ENCODE measurements at places on chromosomes 13 and 19.

- DNase-seq: no peak
These were observed 635 bp upstream of the NBEA start for GRCh38 chr13:34941436-34941834.

DNA sequence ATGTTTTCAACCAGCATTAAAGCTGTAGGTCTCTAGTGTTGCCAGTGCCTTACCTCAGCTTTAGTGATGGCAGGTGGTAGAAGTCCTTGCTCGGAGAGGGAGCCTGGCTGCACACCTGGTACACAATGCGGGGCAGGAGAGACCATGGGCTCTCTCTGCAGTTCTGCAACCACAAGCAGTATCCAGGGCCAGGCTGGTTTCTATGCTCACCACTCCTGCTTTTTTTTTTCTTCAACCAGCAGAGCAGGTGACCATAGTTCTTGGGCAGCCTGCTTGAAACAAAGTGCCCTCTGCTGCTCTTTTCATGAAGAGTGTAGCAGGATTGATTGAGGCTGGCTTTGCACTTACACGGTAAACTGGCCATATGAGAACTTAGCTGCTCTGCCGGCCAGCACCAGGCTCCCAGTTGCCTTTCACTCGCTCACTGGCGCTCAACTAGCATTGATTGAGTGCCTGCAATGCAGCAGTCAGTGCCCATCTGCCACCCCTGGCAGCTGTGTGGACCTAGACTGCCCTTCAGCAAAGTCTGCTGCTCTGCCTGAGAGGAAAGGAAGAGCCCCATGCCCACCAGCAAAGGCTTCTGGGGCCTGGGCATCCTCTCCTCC, 4.4 kb upstream of the CHAMP1 start:
- no peak for DNase-seq

GRCh38 chr13:91196958-91197357, 150.5 kb upstream of the MIR17HG start:
- DNase-seq: no peak

DNA sequence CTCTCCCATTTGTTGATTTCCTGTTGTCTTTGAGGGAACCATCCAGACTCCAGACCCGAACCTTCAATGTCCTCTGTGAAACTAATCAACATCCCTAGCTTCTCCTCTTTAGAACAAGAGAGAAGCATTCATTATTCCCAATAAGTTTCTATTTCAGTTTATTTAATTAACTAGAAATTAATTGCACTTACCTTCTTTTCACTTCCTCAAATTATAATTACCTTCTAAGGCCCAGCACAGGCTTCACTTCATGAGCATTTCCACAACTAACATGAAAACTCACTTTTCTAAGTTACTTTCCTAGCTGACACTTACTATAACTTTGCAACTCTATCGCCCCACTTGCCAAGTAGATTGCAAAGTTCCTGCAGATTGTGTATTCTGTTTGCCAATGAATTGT, 71.6 kb upstream of the HTR2A start:
- no peak for DNase-seq

GRCh38 chr13:59178344-59178743, 985.4 kb downstream of the DIAPH3 start:
- no peak for DNase-seq

- no peak for DNase-seq
These were observed 369.6 kb downstream of the KCTD12 start for GRCh38 chr13:76516586-76516985.

- DNase-seq: no peak
These were observed 379 bp upstream of the ZNF470 start for GRCh38 chr19:56566904-56567273.

DNA sequence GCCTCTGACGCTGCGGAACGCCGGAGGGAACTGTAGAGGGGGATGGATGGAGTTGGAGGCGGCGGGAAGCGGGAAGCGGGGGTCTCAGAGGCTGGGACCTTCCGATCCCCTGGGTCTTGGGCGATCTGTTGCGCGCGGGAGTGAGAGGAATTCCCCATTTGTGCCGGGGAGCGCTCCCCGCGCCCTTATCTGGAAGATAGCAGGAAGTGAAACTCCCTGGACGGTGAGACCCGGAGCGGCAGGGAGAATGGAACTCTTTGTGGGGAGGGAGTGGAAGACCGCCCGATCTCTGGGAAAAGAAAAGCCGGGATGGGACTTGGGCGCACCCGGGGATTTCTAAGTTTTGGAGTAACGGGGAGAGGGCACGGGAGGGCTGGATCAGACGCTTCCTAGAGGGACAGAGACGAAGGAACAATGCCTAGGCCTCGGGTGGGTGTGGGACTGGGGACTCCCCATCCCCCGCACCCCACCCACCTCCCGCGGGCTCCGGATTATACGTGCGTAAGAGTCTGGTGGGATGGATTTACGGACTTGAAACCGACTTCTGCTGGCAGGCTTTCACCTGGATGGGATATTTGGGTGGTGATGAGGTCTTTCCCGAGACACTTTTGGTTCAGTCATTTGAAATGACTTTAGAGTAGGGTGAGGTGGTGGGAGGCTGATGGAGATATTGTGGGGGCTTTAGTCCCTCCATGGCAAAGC, 495 bp downstream of the LSR start:
- DNase-seq: no peak

DNA sequence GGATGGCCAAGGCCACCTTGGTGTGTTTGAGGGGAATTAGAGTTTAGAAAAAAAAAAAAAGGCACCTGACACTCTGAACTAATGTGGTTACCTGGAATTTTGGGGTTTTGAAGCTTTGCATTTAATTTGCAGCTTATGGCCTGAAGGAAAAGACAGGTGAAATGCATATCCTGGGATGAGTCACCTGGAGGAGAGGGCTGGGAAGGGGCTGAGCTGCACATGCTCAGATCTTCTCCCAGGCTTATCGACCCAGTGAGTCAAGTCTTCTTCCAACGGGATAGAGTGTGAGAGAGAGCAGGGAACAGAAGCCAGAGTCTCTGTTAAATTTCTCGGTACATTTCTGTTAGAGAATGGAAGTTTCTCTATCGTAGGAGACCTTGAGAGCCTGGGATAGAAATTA, 29.7 kb upstream of the ALOX5AP start:
- peak; percentile 85 for DNase-seq

GRCh38 chr19:2812414-2813234, 7.0 kb upstream of the ZNF554 start:
- peak; percentile 45 for DNase-seq

DNA sequence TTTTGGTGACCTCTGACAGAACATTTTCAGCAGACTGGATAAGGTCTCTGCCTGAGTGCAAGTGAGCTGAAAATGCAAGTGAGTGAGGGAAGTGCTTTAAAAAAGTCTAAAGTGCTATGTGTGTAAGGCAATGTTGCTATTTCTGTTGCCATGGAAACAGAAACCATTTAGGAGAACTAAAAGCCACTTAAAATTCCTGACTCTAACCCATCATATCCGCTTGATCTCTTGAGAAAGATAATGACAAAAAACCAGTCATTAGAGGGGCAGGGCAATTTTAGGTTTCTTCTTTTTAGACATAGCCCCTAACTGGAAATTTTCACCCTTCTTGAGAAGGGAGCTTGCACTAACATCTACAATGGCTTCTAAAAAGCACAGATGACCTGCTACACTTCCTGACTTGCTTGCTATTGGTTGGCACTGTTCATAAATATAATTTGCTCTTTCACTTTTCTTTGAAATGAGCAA, at the start of gene CYSLTR2:
Gene CYSLTR2, plus strand, starts transcription at position 458 of the 468 bp plus-strand sequence. CDS start 52,889 bp downstream, outside the sequence.
- DNase-seq: peak; percentile 77

DNA sequence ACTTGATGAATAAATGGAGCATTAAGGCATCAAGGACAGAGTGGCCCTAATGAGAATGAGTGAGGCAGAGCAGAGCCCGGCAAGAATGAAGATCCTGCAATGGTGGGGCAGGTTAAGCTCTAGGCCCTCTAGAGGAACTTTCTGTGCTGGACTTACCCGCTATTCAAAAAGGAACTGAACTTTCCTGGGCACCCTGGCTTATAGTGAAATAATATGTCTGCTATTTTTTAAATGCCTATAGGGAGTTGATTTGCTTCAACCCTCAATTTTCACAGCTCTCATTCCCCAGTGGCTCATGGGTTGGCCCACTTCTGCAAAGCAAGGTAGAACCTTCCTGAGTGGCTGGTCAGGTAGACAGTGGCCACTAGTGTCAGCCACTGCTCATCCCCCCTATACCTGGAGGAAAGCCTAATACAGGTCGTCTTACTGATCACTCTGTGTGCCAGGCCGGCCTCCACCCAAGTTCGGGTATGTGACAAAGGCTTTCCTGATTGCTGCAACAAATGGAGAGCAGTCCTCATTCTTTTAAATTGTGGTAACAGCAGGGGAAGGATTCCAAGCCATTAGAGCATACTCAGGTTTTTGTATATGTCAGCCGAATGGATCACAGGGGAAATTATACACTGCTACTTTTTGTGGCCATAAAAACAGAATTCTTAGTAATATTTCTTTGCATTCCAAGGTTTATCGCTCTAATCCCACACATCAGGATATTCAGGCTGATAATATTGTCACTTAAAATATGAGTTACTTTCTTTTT, 103.0 kb downstream of the KL start:
- DNase-seq: no peak

DNA sequence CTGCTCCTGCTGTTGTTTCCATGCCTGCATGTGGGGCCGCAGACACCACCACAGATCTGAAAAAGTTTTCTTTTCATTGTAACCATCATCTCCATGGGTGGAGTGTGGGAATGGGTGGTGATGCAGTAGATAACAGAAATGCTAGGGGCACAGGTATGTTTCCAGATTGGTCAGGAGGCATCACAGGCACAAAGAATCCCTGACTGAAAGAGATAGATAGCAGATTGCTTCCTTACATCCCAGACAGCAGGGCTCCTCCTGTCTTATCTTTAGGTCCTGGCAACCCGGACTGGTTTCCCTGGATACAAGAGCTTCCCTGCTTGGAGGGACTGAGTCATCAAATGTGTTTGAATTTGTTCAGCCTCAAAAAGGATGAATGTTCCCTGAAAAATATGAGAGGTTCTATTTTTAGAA, 1937.6 kb downstream of the PCDH9 start:
- DNase-seq: peak; percentile 89

- DNase-seq: no peak
These were observed 2.5 kb downstream of the ZNF428 start for GRCh38 chr19:43616954-43617353.

DNA sequence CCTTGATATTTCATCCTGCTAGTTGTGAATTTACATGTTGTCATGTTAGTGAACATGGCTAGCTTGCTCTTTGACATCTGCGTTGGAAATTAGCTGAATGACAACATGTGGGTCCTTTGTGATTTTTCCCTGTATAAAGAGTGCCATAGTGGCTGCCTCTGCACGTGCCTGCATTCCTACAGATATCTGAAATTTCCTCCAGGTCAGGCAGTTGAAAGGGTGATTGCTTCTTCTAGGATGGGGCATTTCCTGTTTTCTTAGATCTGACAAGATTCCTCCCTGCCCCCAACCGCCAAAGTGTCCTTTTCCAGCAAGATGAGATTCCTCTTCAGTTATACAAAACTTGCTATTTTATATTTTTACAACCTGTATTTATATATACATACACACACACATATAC, 8.8 kb downstream of the ZNF525 start:
- no peak for DNase-seq

GRCh38 chr19:50764409-50764808, 5.9 kb upstream of the GPR32 start:
- DNase-seq: no peak

DNA sequence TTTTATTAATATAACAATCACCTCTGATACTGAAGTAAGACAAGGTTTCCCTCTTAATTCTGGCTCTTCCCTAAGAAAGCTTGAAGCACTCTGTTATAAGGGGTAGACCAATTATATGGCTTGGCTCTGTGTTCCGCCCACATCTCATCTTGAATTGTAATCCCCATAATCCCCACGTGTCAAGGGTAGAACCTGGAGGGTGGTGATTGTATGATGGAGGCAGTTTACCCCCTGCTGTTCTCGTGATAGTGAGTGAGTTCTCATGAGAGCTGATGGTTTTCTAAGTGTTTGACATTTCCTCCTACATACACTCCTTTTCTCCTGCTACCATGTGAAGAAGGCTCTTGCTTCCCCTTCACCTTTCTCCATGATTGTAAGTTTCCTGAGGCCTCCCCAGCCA, 363.8 kb upstream of the PCDH20 start:
- no peak for DNase-seq

DNA sequence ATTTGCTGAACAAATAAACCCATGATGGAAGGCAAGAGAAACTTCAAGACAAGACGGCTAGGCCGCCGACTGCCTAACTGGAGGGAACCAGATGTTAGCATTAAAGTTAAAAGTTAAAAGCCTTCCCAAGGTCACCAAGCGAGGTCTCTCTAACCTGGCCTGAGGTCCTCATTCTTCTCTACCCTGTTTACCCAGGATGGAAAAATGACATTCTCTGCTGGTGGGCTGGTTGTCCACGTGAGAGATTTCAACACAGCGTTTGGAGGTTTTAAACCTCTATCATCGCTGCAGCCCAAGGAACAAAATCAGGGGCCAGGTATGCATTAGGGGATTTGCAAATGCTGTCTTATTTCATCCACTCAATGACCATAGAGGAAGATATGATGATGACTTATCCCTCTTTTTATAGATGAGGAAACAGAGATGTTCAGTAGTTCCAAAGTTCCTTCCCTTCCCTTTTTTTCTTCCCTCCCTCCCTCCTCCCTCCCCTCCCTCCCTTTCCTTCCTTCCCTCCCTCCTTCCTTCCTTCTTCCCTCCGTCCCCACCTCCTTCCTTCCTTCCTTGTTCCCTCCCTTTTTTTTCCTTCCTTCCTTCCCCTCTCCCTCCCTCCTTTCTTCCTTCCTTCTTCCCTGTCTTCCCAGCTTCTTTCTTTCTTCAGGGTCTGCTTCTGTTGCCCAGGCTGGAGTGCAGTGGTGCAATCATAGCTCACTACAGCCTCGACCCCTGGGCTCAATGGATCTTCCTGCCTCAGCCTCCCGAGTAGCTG, 79.7 kb downstream of the INSR start:
- DNase-seq: no peak

DNA sequence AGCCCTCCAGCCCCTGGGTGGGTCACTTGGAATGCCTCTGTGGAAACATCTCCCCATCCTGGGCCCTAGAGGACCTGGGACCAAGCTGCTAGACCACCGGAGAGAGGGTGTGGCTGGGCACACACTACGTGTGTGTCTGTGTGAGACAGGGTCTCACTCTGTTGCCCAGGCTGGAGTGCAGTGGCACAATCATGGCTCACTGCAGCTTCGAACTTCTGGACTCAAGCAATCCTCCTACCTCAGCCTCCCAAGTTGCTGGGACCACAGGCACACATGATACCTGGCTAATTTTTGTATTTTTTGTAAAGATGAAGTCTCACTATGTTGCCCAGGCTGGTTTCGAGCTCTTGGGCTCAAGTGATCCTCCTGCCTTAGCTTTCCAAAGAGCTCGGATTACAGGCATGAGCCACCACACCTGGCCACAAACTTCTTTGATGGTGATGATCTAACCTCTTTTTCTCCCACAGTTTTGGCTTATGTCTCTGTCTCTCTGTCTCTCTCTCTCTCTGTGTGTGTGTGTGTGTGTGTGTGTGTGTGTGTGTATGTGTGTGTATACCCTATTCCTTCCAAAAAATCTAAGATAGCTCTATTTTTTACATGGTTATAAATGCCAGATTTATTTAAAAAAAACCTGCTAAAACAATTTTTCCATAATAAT, 32.1 kb upstream of the SLC7A9 start:
- no peak for DNase-seq

Measured in islet precursor cell (in vitro differentiated cells).